ENCODE measurements at places on chromosomes 6 and 20.

GRCh38 chr6:138956244-138956924, 31.7 kb downstream of the REPS1 start:
- no peak overlapping the region for H3K4me3 ChIP-seq
- peaks cover 6% of the 10 kb centered on the region for H3K4me1 ChIP-seq
- no peaks in the 10 kb centered on the region for H3K27me3 ChIP-seq
- H3K36me3 ChIP-seq: no peaks in the 10 kb centered on the region
- no peak overlapping the region for H3K27ac ChIP-seq
- no peak for DNase-seq

DNA sequence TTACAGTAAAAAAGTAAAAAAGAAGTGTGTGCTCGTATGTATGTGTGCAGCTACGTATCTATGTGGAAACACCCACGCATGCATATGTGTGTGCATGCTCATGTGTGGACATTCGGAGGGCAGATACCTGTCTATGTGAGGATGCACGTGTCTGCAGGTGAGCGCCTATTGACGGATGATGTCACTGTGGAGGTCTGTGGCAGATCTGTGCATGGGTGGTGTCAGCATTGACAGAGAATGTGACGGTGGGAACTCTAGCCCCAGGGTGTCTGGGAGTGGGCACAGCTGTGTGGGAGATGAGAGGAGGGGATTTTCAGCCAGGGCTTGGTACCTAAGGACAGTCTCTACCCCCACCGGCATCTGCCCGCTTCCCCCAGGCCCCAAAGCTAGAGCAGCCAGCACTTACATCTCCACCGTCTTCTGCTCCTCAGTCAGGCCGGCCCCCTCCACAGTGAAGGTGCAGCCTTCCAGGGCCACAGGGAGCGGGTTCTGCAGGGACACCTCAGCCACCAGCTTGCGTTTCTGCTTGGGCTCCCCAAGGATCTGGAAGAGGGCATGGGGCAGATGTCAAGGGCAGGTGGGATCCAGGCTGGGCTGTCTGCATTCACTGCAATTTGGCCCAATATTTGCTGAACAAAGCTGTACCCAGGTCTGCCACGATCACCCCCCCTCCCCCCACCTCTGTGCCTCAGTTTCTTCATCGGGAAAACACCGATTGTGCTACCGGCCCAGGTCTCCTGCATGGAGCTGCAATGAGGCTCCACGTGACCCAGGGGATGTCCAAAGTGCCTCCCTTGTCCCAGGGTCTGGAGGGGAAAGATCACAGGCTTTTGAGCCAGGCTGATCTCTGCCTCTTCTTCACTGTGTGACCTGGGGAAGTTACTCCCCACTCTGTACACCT, 34.1 kb downstream of the TGM2 start:
- H3K4me1 ChIP-seq: peaks cover 12% of the 10 kb centered on the region
- peaks cover 8% of the 10 kb centered on the region for H3K36me3 ChIP-seq
- no peaks in the 10 kb centered on the region for H3K27me3 ChIP-seq
- no peak overlapping the region for H3K27ac ChIP-seq

- H3K4me3 ChIP-seq: no peak overlapping the region
- no peaks in the 10 kb centered on the region for H3K36me3 ChIP-seq
- DNase-seq: no peak
- no peaks in the 10 kb centered on the region for H3K4me1 ChIP-seq
Measured at GRCh38 chr20:41872930-41873329, 254.8 kb upstream of the CHD6 start.

GRCh38 chr20:2866236-2866635, 7.0 kb upstream of the PTPRA start:
- no peak overlapping the region for H3K27ac ChIP-seq
- no peaks in the 10 kb centered on the region for H3K4me1 ChIP-seq
- no peak for DNase-seq
- H3K27me3 ChIP-seq: no peaks in the 10 kb centered on the region
- H3K36me3 ChIP-seq: peaks cover 5% of the 10 kb centered on the region

GRCh38 chr6:106748547-106749207, 119.3 kb downstream of the QRSL1 start:
- no peaks in the 10 kb centered on the region for H3K27me3 ChIP-seq
- H3K4me3 ChIP-seq: no peak overlapping the region
- no peaks in the 10 kb centered on the region for H3K36me3 ChIP-seq
- no peak for DNase-seq
- no peak overlapping the region for H3K27ac ChIP-seq

DNA sequence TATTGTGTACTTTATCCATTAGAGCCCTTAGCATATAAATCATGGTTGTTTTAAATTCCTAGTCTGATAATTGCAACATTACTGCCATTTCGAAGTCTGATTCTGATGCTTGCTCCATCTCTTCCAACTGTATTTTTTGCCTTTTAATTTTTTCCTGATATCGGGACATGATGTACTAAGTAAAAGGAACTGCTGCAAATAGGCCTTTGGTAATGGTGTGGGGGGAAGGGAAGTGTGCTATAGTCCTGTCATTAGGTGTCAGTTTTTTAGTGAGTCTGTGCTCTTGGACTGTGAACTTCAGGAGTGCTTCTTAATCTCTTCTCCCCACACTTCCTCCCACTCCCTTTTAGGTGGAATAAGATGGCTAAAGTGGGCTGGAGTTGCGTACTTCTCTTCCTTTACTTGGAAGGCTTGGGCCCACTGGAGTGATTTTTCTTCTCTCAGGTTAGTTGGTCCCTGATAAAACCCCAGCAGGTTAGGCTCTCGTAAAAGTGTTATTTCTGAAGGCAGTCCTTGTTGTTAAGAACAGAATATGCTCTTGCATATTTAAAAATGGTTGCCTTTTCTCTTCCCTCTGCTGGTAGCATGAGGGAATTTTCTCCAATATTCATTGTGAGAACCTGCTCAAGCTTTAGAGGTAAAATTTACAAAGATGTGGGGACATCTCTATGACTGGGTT, 18.1 kb downstream of the STXBP5 start:
- peaks cover 6% of the 10 kb centered on the region for H3K36me3 ChIP-seq
- peak; percentile 13 for DNase-seq
- H3K4me1 ChIP-seq: peaks cover 9% of the 10 kb centered on the region
- H3K27ac ChIP-seq: no peak overlapping the region
